Femur (tissue), 1 donor: ENCODE measurements at places on chromosomes 5 and 9.

- DNase-seq: no peak
Measured at GRCh38 chr5:173916233-173916632, 28.1 kb downstream of the CPEB4 start.

DNA sequence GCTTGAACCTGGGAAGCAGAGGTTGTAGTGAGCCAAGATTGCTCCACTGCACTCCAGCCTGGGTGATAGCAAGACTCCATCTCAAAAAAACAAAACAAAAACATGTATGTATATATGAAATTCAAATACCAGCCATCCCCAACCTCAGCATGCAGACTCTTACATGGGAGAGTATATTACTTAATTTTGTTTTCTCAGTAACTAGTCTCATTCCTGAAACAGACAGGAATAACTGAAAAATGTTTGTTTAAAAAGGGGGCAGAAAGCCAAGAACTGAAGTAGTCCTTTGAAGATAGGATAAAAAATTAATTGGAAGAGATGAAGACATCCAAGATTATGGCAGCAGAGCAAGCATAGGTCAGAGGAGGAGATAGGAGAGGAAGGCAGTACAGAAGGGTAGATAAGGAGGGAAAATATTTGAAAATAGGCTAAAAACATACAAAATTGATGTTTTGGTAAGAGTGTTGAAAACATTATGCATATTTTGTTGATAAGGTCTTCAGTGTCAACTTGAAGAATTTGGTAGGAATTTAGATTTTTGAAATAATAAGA, 309.9 kb downstream of the MAT2B start:
- no peak for DNase-seq

DNA sequence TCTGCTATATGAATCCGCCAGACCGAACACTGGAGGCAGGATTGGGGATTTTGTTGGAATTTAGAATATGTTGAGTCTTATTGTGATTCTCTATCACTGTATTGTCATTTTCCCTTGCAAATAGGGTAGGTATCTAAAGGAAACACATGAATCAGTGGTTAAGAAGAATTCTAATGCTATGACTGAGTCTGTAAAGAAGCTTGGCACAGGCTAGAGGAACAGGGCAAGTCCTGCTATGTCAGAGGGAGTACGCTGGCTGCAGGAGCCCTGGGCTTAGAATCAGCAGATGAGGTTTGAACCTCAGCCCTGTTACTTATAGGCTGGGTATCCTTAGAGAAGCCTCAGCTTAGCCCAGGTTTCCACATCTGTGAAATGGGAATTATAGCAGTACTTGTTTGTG, 198.1 kb downstream of the NR3C1 start:
- DNase-seq: no peak

DNA sequence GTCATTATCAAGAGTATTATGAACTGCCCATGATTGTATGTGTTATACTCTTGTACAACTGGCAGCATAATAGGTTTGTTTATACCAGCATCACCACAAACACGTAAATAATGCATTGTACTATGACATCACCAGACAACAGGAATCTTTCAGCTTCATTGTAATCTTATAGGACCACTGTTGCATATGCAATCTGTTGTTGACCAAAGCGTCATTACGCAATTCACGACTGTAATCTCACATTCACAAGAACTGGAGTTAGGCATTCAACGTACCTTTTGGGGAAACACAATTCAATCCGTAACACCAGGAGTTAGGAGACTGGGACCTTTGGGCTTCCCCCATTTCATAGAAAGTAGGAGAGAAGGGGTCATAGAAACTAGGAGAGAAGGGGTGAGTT, 20.4 kb upstream of the ARSI start:
- no peak for DNase-seq

DNA sequence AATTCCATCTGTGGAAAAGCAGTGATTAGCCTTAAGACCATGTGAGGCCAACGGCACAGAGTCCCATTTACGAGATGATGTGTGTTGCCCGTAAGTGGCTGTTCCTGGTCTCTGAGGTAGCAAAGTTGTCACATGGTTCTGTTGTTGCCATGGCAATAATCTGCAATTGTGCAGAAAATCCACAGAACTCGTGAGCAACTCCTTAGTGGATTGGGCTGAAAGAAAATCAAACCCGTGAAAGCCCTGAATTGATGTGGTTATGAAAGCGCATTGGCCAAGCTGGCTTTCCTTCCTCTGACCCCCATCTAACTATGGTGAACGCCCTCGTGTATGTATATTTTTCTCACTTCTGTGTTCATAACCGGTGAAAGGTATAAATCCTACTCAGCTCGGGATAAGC, 614.7 kb downstream of the EBF1 start:
- peak; percentile 62 for DNase-seq

DNA sequence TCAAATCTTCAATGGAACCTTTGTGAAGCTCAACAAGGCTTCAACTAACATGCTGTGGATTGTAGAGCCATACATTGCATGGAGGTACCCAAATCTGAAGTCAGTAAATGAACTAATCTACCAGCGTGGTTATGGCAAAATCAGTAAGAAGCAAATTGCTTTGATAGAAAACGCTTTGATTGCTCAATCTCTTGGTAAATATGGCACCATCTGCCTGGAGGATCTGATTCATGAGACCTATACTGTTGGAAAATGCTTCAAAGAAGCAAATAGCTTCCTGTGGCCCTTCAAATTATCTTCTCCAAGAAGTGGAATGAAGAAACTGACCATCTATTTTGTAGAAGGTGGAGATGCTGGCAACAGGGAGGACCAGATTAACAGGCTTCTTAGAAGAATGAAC, 54.7 kb upstream of the TTC39B start:
- DNase-seq: no peak

DNA sequence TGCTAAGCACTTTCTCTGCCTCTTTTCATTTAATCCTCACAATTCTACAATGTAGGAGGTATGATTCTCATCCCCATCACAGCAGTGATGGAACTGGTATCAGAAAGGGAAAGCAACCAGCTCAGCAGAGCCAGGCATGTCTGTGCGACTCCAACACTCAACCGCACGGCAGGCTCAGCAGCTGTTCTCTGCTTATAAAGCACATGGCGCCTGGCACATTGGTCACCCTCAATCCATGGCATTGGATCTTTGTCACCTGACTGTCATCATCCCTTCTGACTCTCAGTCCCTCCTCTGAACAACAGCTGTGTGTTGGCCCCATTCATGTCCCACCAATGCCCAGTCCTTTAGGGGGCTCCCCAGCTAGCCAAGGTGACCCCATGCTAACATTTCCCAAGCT, 45.1 kb upstream of the HAND1 start:
- DNase-seq: no peak

DNA sequence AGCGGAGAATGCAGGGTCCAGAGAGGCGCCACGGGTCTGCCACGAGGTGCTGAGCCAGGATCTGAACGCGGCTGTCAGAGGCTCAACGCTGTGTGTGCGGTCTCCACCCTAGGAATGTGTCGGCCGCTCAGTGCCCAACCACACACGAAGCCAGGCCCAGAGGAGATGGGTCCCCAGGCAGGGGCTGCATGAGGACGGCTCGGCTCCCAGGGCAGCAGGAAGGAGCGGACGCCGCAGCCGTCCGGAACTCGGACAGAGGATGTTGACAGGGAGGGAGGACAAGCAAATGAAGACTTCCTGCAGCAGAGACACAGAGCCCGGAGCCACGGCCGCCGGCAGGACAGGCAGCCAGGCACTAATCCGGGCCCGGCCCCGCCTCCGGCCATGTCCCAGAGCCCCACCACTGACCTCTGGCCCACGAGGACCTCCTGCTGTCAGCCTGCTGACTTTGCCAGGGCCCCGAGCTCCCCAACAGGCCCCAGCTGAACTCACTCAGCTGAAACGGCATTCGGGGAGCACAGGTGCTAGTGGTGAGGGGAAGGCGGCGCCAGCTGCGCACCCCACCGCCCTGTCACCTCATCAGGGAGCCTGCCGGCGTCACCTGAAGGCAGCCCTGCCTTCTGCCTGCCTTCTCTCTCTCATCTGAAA, 12.7 kb downstream of the VAV2 start:
- DNase-seq: peak; percentile 75

DNA sequence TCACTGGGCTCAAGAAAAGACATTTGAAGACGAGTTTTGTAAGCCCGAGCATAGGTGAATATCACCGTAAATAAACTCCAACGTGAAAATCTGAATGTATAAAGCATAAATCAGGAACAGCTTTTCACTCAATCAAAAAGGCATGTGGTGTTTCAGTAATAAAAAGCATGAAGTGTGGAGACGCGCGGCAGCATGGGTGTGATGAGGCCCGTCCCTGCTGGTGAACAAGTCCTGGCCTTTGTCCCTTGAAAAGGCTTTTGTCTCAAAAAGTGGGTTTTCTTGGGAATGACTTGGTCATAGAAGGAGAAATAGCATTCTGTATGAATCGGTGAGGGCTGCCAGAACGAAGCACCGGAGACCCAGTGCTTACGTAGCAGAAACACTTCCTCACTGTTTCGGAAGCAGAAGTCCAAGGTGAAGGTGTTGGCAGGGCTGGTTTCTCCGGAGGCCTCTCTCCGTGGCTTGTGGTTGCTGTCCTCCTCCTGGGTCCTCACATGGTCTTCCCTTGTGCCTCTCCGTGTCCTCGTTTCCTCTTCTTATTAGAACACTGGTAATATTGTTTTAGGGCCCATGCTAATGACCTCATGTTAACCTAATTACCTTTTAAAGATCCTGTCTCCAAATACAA, 24.9 kb downstream of the ROPN1L start:
- no peak for DNase-seq

DNA sequence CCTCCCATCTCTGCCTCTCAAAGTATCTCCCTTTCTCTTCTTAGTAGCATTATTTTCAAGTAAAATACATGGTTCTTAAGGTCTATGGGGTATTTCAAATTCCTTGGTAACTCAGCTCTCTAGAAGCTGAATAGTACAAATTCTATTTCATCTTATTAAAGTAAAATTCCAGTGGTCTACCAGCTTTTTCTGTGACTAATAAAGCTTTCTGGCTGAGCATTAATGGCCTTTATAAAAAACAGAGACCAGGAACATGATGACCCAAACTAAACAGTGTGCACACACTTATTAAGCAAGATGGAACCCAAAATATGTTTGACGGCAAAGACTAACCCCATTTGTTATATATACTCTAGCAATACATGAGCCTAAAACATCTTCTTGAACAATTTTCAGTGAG, 142.6 kb downstream of the OR2K2 start:
- no peak for DNase-seq

DNA sequence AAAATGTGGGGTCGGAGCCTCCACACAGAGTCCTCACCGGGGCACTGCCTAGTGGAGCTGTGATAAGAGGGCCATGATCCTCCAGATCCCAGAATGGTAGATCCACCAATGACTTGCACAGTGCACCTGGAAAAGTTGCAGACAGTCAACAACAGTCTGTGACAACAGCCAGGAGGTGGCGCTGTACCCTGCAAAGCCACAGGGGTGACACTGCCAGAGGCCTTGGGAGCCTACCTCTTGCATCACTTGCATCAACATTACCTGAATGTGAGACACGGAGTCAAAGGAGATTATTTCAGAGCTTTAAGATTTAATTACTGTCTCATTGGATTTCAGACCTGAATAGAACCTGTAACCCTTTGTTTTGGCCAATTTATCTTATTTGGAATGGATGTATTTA, 614.1 kb upstream of the CDH9 start:
- no peak for DNase-seq

DNA sequence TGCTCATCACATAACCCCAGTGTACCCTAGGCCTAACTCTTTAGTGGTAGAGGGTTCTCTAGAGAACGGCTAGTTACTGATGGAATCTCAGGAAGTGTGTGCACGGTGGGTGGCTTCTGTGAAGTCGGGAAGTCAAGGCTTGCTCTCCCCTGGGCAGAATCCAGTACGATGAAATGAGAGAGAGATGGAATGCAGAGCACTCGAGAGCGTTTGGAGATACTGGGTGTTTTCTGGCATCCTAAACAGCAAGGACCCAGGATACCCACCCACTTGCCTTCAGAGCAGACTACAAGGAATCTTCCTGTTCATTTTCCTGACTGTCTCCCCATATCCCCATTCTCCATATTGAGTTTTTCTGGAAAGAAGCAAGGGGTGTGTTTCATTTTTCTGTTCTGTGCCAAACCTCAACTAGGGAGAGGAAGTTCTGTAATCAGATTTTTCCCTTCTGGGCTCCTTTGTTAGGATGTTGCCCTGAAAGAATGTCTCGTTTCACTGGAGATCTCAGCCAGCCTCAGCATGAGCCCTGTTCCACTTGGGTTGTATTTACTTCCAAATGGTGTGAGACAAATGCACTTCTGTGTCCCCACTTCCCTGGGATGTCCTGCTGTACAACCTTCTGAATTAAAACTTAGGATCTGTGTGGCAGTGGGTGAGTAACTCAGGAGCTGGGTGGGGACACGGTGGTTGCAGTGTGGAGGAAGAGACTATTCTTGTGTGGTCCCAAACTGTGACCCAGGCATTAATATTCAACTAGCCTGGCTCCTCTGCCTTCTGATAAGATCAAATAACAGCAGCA, 108.9 kb upstream of the SPRY4 start:
- DNase-seq: no peak

GRCh38 chr9:81825846-81826516, 102.2 kb upstream of the SPATA31D4 start:
- DNase-seq: no peak

DNA sequence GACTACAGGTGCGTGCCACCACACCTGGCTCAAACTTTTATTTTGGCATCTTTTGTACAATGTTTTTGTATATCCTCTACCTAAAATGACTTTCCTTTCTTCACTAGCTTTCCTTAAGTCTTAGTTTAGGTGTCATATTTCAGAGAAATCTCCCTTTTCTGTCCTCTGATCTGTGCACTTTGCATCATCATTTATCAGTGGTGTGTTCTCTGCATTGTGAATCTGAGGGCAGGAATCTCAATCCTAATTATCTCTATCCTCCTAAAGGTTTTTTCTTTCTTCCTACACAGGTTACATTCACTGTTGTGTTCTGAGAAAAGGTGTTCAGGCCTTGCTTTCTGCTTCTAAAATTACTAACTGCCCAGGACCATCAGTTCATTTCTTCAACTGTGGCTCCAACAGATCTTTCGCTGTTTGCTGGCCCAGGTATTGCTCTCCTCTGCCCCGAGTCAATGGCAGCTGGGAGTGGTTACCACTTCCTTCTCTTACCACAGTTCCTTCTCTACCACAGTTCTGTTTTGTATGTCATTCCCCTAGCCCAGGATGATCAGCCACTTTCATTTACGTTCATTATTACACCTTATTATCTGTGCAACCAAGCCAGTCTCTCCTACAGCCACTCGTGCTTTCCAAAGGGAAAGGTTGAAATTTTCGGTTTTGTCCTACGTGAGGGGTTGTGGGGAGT, 14.0 kb downstream of the TGFBR1 start:
- DNase-seq: no peak

GRCh38 chr5:133256276-133256675, 204.5 kb downstream of the HSPA4 start:
- DNase-seq: no peak

- no peak for DNase-seq
Measured at GRCh38 chr5:148912146-148912545, 85.7 kb downstream of the ADRB2 start.

DNA sequence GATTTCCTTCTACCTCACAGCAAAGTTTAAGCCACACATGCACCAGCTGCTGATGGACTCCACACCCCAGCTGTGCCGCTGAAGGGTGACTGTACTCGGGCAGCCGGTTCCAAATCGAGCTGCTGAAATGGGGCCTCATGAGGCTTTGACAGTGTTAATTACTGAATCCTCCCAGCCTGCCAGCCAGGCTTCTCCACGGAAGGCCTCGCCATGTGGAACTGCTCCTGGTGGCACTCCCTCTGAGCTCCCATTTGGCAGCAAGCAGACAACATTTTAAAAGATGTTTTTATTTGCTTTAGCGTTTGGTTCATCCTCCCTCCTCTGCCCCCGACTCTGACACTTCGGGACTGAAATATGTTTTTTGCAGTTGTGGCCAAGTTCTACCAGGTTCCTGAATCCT, 479.4 kb upstream of the MPDZ start:
- peak; percentile 58 for DNase-seq

- DNase-seq: no peak
Measured at GRCh38 chr9:38619556-38620447, 594 bp downstream of the ANKRD18A start.
